ENCODE measurements at places on chromosomes 6 and 20.

DNA sequence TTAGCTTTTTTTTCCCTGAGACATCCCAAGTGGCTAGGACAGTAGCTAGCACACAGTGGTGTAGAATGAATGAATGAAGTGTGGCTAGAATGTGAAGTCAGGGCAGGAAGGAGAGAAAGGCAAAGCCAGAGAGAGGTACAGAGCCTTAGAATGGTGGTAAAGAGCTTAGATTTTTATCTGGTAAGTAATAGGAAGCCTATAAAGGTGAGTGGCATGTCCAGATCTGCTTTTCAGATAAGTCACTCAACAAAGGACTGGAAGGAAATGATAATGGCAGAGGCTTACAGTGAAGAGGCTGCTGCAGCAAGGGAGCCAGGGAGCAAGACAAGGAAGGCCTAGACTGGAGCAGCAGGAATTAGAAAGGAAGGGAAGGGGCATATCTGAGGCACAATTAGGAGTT is 96.0 kb upstream of the PRDM1 start:
- no peak for ATAC-seq

- no peak for ATAC-seq
Measured at GRCh38 chr6:83113258-83113657, 45.8 kb downstream of the DOP1A start.

DNA sequence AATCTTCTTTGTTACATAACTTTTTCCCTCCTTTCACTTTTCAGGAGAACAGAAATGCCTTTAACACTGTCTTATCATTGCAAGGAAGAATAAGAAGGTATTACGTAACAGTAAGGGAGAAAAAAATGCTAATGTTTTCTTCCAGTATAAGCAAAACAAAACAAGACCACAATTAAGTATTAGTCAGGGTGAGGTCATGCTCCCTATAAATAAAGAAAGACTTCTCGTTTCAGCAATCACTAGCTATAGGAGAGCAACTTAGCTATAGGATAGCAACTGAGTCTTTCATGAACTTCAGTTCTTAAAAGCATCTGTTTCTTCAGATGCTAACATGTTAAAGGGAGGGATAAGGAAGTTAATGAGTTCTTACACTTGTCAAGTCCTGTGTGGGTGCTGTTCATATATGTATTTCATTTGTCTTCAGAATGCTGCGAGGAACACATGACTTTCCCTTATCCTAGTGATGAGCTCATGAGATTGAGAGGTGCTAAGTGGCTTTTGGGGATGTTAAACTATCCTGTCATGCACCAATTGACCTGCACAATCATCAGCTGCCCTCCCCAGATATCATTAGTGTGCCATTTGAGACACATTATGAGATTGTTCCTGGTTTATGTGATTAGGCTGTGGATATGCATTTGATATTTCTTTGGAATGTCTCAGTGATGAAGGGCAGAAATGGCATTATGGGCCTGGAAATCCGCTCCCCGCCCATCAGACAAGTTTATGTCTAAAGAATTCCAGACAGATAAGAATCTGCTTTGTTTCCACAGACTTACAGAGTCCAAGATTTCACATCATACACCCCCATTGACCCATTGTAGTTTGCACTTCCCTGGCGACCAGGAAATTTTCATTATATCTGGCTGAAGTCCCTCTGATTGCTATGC is 37.5 kb downstream of the LAMA4 start:
- ATAC-seq: no peak

- no peak for ATAC-seq
Measured at GRCh38 chr6:37860226-37860839, 40.8 kb downstream of the ZFAND3 start.

- no peak for ATAC-seq
Measured at GRCh38 chr20:41309817-41310216, 7.7 kb downstream of the ZHX3 start.

- no peak for ATAC-seq
Measured at GRCh38 chr6:43386492-43386891, 17.0 kb upstream of the ZNF318 start.

DNA sequence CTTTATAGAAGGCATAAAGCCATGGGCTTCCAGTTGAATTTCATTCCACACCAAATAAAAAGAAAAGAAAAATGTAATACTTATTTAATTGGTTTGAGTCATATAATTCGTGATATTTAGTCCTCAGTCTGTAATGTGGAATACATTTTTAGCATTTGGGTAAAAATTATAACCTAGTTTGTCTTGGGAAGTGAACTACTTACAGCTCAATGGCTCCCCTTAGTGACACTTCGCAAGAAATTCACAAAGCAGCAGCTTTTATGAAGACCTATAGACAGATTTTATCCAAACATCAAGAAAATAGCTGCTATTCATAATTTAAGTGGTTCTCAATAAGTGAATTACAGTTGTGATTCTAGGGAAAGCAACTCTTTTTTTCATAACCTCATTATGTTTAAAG is 72.1 kb downstream of the RSPO3 start:
- no peak for ATAC-seq

DNA sequence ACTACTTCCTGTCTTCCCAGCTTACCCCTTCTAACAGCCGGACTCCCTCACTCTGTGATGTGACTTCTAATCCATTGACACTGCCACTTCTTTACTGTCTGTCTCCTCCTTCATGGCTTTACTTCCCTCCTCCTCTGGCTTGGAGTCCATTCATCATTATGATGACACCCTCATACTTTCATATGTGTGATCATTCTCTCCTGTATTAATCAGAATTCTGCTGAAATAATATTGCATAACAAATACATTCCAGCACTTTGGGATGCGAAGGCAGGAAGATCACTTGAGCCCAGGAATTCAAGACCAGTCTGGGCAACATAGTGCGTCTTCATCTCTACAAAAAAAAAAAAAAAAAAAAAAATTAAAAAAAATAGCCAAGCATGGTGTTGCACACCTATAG is 147.9 kb upstream of the BTBD3 start:
- ATAC-seq: no peak

DNA sequence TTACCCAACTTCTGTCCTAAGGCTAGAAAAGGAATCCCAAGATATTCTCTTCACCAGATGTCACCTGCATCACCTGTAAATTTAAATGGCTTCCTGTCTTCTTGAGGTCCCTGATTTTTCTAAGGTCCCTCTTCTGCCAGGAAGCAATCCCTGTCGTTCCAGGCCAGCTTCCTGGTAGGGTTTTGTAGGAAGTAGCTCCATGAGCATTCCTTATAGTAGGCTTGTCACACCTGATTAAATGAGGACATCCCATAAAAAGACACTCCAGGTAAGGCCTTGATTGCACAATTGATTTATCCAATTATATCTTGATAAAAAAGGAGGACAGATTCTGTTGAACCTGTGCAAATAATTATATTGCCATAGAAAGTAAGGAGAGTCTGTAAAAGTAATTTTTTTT is 8.7 kb downstream of the RAB44 start:
- no peak for ATAC-seq
